ENCODE measurements at places on chromosomes 12 and 14. TPM values are rescaled to one million over a fixed set of nuclear protein-coding genes. Genes with fewer than 3 reads are reported as not detected.

Gene TM9SF1
- 52.8 TPM for total RNA-seq

Gene CLEC1B
- total RNA-seq = not detected

Gene IGFBP6
- total RNA-seq = 1,840 TPM

Gene PRB4
- total RNA-seq = not detected

Gene ISM2
- total RNA-seq = not detected

Gene HCAR1
- 0.37 TPM for total RNA-seq
